Brain pericyte (primary cell): ENCODE measurements at places on chromosomes 1 and 21.

DNA sequence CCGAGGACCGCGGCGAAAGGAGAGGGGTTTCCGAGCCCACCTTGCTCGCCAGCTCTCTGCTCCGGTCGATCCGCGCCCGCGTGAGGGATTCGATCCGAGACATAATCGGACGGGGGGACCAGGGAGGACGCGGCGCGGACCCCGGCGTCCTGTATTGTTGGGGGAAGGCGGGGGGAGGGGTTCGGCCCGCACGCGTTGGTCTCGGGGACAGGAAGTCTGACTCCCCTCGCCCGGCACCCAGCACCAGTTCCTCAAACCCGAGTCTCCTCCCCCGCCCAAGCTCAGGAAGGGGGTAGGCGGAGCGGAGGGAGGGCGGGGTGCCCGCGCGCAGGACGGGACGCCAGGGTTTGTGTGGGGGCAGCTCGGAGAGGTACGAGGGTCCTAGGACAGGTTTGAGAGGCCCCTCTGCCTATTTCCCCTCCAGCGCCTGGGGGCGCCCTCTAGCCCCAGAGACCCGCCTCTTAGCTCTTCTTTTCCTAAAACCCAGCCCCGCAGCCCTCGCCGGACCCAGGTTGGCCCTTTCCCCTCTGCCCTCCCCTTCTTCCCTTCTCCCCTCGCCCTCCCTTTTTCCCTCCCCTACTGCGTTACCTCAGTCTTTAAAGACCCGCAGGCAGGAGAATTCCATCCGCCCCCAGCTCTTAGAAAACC lies at the start of gene ARHGEF2:
Gene ARHGEF2 (minus strand): TSS at position 223 of the 648 bp plus-strand sequence. CDS start 120 bp downstream, at position 103.
- DNase-seq = no peak

- DNase-seq = no peak
Measured at GRCh38 chr1:147585640-147586383, 44.5 kb downstream of the BCL9 start.

GRCh38 chr1:166145499-166145898 lies 21.3 kb downstream of the FAM78B start:
- DNase-seq = no peak

DNA sequence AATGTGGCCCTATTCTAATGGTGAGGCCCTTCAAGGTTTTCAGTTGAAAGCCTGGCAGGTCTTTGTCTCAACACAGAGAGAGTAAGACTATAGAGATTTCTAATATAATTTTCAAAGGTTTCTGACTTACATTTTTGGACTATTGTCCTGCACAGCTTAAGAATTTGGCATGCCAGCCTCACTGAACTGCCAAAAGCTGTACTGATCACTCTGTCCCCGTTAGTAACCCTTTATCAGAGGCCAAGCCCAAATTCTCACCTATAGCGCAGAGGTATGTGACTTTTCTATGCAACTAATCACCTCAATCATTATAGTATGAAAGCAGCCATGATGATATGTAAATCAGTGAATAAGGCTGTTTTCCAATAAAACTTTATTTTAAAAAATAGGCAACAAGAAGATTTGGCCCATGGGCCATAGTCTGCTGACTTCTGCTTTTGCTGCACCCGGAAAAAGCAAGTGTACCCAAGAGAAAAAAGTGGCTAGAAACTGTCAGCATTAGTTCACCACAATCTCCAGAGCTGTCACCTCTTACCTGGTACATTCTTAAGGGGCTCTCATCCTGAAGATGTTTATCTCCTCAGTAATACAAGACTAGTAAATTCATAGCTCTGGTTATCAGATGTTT lies 85.4 kb downstream of the PIGK start:
- DNase-seq = no peak

- no peak for DNase-seq
Measured at GRCh38 chr1:91691525-91691924, 190.9 kb downstream of the CDC7 start.

DNA sequence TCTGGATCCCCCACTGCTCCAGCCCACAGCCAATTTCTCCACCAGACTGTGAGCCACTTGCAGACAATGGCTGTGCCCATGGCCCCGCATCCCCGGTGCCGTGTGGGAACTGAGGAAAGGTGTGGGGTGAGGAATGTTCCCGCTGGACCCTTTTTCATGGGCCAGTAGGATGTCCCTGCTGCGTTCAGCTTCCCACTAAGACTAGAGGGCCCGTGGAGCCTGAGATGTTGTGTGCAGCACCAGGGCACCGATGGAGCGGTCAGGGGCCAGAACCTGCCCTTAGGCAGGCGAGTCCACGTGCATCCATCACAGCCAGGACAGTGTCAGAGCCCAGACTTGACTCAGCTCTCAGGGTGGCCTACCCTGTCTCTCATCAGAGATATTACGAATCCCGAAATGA lies 105.7 kb upstream of the COL6A1 start:
- DNase-seq = no peak

GRCh38 chr1:223492044-223492443 lies 98.8 kb downstream of the CCDC185 start:
- no peak for DNase-seq

GRCh38 chr21:18370301-18370700 lies 33.3 kb downstream of the TMPRSS15 start:
- no peak for DNase-seq

DNA sequence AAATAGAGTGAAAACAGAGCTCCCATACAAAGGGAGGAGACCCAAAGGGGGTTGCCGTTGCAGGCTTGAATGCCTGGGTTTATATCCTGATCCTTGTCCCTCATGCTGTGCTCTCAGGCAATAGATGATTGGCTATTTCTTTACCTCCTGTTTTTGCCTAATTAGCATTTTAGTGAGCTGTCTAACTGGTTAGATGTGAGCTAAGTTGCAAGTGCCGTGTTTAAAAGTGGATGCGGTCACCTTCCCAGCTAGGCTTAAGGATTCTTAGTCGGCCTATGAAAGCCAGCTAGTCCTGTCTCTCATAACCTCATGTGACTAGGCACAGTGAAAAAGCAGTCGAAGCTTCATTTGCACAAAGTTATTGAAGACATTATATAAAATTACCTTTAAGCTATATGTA lies 356.7 kb upstream of the TMPRSS15 start:
- no peak for DNase-seq

- DNase-seq = no peak
Measured at GRCh38 chr1:6544831-6545230, 9.5 kb downstream of the NOL9 start.

DNA sequence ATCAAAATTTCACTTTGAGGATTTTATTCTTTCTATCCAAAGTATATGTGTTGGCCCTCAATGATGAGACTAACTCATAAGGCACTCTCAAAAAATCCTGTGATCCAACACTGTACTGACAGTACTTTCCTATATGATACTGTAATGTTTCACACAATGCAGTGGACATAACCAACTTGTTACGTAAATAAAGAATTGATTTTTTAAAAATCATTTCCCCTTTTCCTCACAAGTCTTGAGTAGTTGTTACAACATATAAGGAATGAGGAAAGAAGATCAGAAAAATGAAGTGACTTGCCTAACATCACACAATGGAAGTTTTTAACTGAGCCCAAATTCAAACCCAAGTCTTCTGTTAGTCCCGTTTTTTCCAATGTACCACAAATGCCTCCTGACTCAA lies 17.2 kb downstream of the PTP4A2 start:
- DNase-seq = no peak

- no peak for DNase-seq
Measured at GRCh38 chr1:239995281-239995680, 96.4 kb upstream of the FMN2 start.

GRCh38 chr1:20601129-20601825 lies 12.4 kb downstream of the CDA start:
- no peak for DNase-seq

GRCh38 chr1:188006354-188006753 lies 1177.6 kb downstream of the PLA2G4A start:
- no peak for DNase-seq

DNA sequence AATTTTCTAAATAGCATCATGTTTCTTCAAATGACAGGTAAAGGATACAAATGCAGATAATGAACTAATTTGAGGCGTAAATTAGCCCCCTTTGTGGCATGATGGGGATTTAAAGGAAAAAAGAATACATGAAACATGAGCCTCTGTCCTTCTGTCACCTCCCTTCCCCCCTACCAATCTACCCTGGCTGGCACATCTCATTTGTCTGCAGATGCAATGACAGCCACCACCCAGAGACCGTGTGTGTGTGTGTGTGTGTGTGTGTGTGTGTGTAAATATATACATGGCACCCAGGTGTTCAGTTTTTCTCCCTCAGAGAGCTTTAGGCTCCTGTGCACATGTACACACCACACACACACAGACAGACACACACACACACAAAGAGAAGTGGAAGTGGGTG lies 451.1 kb downstream of the RWDD3 start:
- no peak for DNase-seq

DNA sequence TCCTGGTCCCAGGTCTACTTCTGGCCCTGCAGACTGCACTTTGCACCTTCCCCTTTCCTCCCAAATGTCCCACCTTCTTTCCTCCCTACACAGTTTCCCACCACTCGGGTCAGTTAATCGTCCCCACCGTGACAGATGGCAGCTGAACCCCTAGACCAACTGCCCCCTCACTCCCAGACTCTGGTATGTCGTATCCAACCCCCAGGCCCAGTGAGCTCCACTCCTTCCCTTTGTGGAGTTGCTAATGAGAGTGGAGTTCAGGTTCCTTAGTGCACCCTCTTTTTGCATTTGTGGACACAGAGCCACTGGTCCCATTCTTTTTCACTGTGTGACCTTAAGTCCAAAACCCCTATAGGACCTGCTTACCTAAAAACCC lies 1.8 kb downstream of the MAN1C1 start:
- DNase-seq = no peak

- no peak for DNase-seq
Measured at GRCh38 chr1:215932558-215932957, 365.5 kb downstream of the KCTD3 start.

GRCh38 chr1:21764615-21765423 lies 18.1 kb downstream of the USP48 start:
- no peak for DNase-seq

DNA sequence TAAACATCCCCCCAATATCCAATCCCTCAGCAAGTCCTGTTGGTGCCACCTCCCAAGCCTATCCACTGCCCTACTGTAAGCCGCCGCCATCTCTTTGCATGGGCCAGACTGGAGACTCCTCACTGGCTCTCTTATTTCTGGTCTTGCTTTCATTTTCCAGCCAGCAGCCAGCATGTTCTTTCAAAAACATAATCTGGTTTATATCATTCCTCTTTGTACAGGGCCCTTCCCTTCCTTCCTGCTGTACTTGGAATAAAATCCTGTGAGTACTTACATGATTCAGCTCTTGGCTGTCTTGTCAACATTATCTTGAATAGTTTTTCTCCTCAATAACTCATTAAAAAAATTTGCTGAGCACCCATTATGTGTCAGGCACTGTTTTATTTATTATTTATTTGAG lies 28.2 kb downstream of the TLR5 start:
- DNase-seq = no peak

DNA sequence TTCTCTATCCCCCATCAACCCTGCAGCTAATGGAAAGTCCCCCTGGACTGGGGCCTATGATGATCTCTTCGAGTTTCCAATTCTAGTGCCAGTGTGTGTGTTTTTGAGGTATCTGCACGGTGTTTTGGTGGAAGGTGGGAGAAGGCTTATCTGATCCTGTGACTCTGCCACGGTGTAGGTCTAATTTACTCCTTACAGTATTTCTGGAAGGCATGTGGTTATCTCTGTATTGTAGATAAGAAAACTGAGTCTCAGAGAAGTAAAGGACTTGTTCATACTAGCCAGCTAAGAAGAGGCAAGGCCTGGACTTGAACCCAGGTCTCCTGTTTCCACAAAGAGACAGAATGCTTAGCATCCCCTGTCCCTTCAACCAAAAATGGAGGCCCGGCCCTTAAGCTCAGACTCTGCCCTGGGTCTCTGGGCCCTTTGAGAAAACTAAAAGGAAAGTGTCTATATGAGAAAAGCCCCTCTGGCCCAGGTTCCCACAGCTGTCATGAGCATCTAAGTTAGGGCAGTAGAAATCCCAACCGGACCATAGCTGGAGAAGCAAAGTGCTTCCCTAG lies 20.3 kb downstream of the RIMS3 start:
- DNase-seq = no peak

- DNase-seq = no peak
Measured at GRCh38 chr1:221782477-221782876, 40.6 kb upstream of the DUSP10 start.

GRCh38 chr1:55289614-55290013 lies 74.5 kb upstream of the USP24 start:
- DNase-seq = no peak

DNA sequence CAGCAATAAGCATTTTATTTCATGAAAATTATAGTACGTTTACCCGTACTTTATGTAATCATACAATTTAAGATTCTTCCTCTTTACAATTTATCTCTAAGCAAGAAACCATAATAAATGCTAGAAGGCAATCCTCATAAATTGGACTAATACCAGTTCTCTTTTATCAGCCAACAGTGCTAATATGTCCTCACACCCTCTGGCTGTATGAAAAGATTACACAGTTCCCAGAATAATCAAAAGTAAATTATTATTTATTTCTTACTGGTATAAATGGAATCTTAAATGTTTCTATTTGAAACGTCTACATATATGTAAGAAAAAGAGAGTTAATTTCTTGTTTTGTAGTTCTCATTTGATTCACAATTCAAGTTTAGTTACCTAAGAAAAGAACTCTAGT lies 3.1 kb upstream of the CDKN2C start:
- DNase-seq = no peak

- no peak for DNase-seq
Measured at GRCh38 chr21:44758781-44759627, 42.6 kb downstream of the UBE2G2 start.

- DNase-seq = no peak
Measured at GRCh38 chr1:161079436-161080110, 9.8 kb downstream of the NECTIN4 start.

DNA sequence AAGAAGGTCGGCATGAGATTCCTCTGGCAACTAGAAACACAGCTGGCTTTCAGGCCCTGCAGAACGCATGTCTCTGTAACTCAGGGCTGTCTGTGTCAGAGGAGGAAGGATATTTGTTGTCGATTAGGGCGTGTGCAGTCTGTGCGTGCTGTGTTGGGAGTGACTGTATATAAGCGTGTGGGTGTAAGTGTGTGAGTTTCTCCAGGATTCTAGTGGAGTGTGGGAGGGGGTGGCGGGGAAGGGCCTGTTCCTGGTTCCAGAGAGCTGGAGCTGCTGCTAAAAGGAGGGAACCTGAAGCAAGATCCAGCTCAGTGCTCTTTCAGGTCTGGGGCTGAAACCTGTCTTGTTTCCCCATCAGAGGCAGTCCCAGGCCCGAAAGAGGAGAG lies 74.3 kb downstream of the SLC16A1 start:
- no peak for DNase-seq

DNA sequence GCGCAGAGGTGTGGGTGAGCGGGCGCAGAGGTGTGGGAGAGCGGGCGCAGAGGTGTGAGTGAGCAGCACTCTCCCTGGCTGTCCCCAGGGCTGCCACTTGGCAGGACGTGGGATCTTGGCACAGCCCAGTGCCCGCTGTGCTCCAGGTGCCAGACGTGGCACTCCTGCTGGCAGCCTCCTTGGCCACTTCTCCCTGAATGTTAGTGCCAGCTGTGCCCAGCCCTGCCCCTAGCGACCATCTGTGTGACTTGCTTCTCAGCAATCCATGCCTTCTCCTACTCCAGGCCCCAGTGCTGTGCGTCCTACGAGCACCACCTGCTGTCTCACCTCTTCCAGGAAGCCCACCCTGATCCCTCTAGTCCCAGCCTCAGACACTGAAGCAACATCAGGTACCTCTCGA lies 30.5 kb downstream of the KRTAP10-1 start:
- no peak for DNase-seq

- DNase-seq = no peak
Measured at GRCh38 chr1:46520063-46520911, 30.7 kb downstream of the DMBX1 start.
